ENCODE measurements at places on chromosomes 12 and 14.

GRCh38 chr14:89965839-89966238 lies 10.1 kb downstream of the TDP1 start:
- no peak for DNase-seq

GRCh38 chr14:76918782-76919394 lies 92.7 kb downstream of the LRRC74A start:
- no peak for DNase-seq

GRCh38 chr14:56552615-56553014 lies 27.0 kb upstream of the TMEM260 start:
- DNase-seq, result no peak

- DNase-seq, result no peak
These were observed 22.3 kb downstream of the FBXW8 start for GRCh38 chr12:116933091-116933490.

- no peak for DNase-seq
These were observed 47.7 kb upstream of the ANP32D start for GRCh38 chr12:48424644-48425043.

DNA sequence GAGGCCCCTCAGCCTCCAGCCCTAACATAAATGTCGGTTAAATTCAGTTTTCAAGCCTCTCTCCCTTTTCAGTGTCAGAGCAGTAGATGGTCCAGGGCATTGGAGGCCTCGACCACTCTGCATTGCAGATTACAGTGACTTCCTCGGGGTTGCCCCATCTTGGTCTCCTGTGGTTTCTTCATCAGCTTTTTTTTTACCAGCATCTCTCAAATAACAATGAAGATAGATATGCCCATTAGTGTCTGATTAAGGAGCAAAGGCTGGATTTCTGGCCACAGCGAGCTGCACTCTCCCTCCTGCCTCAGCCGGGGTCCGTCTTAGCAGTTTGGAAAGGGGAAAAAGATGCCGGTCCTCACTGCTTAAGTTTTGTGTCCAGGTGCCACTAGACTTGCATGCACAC lies 49.7 kb downstream of the C14orf132 start:
- DNase-seq, result no peak

DNA sequence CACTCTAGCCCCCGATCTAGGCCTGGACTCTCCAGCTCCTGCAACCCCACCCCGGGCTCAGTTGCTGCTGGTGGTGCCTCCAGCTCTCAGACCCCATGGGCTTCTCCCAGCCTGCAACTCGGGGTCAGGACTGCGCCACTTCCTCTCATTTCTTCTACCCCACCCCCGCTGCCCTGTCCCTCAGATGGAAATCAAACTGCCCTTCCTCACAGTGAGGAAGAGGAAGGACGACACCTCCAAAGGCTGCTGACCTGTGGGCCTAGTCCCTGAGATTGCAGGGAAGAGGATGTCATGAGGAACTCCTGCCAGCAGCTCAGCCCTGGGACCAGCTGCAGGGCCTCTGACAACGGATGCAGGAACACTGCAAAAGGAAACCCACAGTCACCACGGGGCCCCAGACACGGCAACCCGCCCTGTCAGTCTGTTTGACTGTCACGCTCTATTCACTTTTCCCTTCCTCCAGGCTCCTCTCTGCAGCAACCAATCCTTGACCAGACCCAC lies 29.3 kb upstream of the PNMA1 start:
- DNase-seq, result peak; percentile 19

GRCh38 chr12:28390761-28391385 lies 200.6 kb downstream of the CCDC91 start:
- DNase-seq, result no peak

GRCh38 chr12:5620896-5621295 lies 189.0 kb downstream of the NTF3 start:
- no peak for DNase-seq

GRCh38 chr12:3313066-3313465 lies 177.9 kb upstream of the PRMT8 start:
- no peak for DNase-seq

DNA sequence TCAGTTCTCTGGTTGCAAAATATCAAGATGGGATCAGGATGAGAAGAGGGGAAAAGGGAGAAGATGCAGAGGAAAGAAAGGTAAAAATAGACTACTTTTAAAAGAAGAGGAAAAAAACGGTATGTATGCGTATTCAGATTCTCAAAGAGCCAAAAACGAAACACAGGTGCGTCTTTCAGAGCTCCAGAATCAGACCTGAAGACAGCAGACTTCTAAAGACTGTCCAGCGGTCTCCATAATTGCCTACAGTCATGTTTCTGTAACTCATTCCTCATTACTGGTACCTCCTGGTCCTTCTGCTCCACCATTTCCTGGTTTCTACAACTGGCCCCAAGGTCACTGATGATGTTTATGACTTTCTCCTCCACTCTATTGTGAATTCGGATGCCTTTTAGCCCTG lies 12.4 kb upstream of the KCNA5 start:
- DNase-seq, result no peak

GRCh38 chr14:102424923-102425322 lies 62.2 kb downstream of the TECPR2 start:
- DNase-seq, result no peak

GRCh38 chr14:64450255-64450654 lies 15.0 kb upstream of the AKAP5 start:
- no peak for DNase-seq

GRCh38 chr14:44029933-44030332 lies 477.1 kb downstream of the FSCB start:
- no peak for DNase-seq

DNA sequence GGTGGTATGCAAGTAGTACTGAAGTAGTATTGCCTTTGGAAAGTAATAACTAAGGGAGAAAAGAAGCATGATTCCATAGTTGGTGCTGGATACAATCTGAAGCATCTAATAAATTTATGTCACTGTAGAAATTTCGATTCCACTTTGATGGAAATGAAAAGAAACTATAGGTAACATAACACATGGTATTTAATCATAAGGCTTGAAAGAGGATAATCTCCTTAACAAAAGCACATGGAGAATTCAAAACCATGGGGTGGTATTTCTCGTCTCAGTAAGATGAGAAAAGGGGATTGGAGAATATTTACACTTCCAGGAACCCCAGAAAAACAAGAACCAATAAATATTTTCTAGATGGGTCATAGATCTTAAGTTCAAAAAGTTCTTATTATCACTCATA lies 72.7 kb downstream of the NDUFA12 start:
- DNase-seq, result no peak

GRCh38 chr12:57124261-57124877 lies 3.9 kb upstream of the LRP1 start:
- DNase-seq, result peak; percentile 50

DNA sequence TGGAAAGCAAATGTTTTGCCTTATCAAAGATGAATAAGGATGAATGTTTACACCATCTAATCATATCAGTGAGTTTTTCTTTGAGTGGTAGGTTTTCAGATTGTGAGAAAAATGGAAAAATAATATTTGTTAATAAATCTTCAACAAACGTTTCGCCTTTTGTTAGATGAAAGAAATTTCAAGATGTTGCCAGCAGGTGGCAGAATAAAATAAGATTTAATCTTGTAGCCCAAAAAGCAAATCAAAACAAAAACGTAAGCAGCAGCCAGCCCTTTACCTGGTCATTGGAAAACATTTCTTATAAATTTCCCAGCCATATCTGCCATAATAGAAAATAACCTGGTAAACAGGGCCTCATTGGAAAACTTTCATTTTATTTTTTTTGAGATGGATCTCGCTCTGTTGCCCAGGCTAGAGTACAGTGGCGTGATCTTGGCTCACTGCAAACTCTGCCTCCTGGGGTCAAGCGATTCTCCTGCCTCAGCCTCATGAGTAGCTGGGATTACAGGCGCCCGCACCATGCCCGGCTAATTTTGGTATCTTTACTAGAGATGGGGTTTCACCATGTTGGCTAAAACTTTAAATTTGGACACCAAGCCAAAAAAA lies 15.4 kb upstream of the TMEM120B start:
- DNase-seq, result no peak

DNA sequence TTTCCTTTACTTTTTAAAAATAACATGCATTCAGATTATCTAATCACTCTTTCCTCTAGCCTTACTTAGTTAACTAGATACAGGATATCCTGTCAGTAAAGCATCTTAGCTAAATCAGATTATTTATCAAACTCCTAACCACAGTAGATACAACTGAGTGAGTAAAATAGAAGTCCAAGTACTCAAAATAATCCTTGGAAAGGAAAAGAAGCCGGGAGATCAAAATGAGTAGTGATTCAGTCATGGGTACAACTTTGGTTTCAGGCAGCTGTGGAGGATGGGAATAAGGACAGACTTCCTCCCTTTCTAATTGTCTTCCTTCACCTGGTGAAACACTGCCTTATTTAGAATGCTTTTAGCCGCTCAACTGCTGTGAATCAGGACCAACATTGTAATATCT lies 29.4 kb downstream of the GNG2 start:
- DNase-seq, result no peak

DNA sequence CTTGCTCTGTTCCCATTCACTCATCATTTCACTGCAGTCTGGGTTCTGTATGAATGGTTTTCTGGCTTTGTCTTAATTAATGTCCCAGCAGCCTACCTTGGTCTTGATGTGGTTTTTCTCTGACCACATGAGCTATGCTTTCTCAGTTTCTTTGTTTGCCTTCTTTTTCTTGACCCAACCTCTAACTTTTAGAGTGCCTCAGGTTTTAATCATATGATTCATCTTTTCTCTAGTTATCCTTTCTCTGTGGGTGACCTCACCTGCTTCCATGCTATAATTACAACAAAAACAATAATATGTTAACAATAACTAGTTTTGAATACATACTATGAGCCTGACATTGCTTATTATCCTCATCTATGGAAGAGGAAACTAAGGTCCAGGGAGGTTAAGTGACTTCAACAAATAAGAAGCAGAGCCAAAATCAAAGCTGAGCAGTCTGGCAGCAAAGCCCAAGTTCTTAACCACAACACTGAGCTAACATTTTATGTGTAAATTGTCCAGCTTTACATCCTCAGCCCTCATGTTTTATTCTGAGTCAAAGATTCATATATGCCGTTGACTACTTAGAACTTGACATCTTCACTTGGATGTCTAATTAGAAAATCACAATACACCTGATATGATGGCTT lies 4.7 kb upstream of the EPYC start:
- no peak for DNase-seq

- DNase-seq, result no peak
These were observed 423 bp downstream of the ALDH6A1 start for GRCh38 chr14:74083784-74084276.

DNA sequence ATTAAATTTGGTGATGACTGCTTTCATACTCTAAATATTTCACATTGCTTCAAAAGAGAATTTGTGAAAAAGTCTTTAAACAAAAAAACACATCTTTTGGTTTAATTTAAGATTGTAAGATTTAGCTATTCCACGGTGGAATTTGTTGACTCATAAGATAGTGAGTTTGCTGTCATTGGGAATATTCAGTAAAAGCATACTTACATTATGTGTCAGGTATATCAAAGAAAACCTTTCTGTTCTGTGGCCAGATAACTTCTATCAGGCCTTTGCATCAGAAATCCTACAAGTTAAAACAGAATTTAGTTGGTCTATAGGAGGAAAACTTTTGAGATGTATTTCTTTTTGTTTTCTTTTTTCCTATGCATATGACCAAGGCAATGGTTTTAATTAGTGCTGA lies 148.8 kb upstream of the E2F7 start:
- DNase-seq, result no peak

DNA sequence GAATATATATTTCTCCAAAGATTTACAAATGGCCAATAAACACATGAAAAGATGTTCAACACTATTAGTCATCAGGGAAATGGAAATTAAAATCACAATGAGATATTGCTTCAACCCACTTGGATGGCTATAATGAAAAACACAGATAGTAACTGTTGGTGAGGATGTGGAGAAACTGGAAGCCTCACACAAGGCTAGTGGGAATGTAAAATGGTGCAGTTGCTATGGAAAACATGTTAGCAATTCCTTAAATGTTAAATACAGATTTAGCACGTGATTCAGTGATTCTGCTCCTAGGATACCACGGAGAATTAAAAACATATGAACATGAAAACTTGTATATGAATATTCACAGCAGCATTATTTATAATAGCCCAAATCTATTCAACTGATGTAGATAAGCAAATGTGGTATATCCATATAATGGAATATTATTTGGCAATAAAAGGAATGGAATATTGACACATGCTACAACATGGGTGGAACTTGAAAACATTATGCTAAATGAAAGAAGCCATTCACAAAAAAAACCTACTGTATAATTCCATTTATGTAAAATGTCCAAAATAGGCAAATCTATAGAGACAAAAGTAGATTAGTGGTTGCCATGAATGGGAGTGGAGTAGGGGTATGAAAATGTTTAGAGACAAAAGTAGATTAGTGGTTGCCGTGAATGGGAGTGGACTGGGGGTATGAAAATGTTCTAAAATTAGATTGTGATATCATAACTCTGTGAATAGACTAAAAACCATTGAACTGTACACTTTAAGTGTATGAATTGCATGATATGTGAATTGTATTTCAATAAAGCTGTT lies 227.1 kb upstream of the DDHD1 start:
- DNase-seq, result no peak

- no peak for DNase-seq
These were observed 197.0 kb upstream of the EEA1 start for GRCh38 chr12:93126069-93126474.

DNA sequence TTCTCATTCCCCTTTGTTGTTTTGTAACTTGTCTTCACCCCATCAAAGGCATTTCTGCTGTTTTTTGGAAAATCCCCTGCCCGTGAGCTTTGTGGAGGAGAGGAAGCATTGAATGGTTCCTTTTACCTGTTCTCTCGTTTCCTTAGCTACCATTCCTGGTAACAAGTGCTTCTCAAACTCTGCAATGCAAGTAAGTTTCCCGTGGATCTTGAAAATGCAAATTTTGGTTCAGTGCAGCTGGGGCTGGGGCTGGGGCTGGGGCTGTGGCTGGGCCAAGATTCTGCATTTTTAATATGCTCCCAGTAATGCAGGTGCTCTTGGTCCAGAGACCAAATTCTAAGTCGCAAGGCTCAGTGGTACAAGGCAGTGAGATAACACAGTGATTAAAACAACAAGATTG lies 151.6 kb downstream of the TTLL5 start:
- DNase-seq, result no peak

DNA sequence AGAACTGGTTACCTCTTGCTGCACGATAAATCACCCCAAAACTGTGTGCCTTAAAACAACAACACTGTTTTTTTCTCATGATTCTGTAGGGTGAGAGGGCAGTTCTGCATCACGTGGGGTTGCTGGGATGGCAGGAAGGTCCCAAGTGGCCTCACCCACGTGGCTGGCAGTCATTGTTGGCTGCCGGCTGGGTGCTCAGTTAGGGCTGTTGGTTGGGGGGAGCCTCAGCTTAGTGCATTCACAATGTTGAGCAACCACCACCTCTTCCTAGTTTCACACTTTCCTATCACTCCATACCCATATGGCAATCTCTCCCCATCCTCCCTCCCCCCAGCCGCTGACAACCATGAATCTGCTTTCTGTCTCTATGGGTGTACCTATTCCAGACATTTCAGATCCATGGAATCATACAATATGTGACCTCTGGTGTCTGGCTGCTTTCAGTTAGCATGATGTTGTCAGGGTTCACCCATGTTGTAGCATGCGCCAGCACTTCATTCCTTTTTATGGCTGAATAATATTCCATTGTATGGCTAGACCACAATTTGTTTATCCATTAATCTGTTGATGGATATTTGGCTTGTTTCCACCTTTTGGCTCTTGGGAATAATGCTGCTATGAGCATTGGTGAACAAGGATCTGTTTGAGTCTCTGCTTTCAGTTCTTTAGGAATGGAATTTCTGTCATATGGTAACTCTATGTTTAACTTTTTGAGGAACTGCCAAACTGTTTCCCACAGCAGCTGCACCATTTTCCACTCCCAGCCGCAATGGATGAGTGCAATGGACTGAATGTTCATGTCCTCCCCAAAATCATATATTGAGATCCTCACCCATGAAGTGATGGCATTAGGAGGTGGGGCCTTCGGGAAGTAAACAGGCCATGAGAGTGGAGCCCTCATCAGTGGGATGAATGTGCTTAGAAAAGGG lies 11.2 kb upstream of the POP5 start:
- no peak for DNase-seq

All from stimulated activated naive CD4-positive, alpha-beta T cell (primary cell).